ENCODE measurements at places on chromosomes 1 and 21.
A peak's percentile ranks its signal among the peaks of the same experiment; 100 is the strongest.

DNA sequence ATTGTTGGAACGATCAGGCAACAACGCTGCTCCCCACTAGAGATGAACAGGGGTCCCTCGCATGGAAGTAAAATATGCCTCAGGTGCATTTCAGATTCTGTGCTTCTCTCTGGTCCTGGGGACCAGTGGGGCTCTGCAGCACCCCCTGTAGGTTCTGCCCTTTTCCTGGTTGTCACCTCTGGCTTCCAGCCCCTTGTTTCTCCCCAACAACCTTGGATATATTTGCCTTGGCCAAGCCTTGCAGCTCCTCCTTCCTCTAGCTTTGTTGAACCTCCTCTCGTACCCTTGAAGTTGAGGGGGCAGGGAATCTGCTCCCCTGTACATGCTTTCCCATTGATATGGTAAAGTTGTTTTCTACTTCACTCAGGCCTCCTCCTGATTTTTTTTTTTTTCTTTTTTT is 5.4 kb upstream of the RGSL1 start:
- DNase-seq, result no peak

DNA sequence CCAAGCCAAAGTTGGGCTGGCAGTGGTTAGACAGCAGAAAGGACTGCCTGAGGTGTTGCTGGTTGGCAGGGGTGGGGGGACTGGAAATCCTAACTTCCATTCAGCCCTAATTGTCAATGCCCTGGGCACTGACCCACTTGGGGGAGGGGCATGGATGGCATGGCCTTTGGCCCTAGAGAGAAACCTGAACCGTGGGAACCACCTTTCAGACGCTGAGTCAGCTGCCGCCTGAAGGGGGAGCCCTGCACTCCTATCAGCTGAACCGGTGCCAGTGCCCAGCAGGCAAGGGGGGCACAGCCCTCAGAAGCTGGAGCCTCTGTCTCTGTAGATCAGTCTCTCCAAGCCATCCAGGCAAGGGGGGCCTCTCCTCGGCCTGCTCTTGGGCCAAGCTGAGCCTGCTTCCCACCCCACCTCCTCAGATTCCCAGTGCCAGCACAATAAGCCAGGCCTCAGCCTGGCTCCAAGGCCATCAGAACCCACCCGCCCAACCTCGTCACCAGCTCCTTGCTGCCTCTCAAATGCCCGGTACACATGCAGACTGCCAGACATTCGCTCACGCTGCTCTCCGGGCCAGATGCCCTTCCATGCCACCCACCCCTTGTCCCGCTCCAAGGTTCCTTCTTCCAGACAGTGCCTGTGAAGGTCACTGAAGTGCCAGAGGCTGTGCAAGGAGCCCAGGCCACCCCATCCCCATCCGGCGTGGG is 11.6 kb downstream of the TINAGL1 start:
- DNase-seq, result peak; percentile 46

DNA sequence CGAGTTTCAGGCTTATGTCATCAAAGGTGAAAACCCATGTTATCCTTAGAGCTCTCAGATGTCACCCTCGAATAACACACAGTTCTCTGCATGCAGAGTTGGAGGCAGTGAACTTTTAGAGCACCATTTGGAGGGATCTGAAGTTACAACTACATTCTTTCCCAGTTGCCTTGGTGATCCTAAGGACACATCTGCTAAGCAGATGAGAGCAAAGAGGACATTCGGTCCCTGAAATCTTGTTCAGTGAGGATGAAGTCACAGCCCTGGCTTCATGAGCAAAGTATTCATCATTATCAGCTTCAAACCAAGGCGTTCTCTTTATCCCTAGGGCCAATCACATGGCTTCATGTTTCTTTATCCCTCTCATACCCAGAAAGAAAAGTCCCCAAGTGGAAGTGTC is 23.1 kb upstream of the MCOLN2 start:
- DNase-seq, result no peak

GRCh38 chr21:42468491-42469131 is 27.4 kb downstream of the RSPH1 start:
- no peak for DNase-seq

Data from SW 1271 (cell line).